ENCODE measurements at places on chromosomes 12 and 14.

- DNase-seq, result peak; percentile 85
Measured at GRCh38 chr12:10364815-10365622, 24.8 kb downstream of the KLRK1 start.

DNA sequence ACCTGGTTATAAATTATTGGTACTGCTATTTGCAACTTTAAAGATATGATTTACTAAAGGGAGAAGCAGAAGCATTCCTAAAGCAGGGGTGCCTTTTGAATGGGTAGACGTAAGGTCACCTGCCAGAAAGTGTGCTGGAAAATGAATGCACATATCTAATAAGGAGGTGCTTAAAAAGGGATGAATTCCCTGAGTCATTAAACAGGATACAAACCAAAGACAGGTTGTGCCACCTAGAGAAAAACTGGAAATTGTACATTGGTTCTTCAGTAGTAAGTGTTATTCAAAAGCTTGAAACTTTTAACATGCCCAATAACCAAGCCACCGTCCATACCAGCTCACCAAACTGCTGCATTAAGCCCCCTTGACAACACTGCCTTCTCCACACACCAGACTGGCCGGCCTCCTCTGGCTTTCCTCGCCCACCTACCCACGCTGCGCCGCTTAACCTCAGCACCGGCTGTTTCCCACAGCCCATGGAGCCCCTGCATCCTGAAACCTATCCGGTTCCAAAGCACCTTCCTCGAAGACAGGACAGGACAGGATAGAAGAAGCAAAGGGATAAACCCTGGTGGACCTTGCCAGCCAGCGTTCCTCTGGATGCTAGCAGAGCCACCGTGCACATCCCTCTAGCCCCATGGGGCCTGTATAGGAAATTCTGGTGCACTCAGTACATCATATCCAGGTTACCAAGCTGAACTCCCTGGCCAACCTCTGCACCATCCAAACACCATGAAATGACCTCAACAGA lies 201.5 kb upstream of the CAND1 start:
- DNase-seq, result peak; percentile 2

GRCh38 chr12:113065126-113066007 lies 8.8 kb downstream of the DTX1 start:
- DNase-seq, result peak; percentile 32

GRCh38 chr12:131928080-131928710 lies 881 bp upstream of the PUS1 start:
- DNase-seq, result no peak

DNA sequence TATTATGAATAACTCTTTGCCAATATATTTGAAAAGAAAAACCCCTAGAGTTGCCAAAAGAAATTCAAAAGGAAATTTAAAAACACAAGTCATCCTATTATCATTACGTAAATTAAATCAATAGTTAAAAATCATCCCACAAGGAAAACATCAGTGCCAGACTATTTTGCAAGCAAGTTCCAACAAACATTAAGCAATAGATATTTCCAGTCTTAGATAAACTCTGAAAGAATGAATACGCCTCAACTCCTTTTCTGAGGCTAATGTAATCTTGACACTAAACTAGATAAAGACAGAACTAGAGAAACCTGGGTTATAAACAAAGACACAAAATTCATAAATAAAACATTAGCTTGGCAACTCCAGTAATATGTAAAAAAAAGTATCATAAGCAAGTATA lies 245.9 kb downstream of the FOXN3 start:
- no peak for DNase-seq

DNA sequence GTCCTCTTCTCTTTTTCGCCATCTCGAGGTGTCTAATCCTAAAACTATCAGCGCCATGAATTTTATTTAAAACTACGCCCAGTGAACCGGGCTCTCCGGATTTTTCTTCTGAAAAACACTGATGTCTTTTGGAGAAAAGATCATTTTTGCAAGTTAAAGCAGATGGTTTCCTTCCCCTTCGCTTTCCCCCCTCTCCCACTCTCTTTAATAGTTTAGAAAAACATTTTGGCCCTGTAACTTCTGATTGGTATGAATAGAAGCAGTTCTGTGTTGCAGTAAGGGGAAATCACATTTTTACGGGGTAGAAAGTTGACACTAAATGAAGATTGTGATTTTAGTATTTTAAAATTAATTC lies 1.1 kb downstream of the RAP1B start:
- no peak for DNase-seq

Measured in KBM-7 (cell line).